ENCODE measurements at places on chromosomes 5 and 9.

- no peak for DNase-seq
Observed at GRCh38 chr5:82044010-82044409, 72.2 kb downstream of the ATG10 start.

- no peak for DNase-seq
Observed at GRCh38 chr5:173711466-173711865, 95.0 kb upstream of the BOD1 start.

- DNase-seq = no peak
Observed at GRCh38 chr5:9534881-9535517, 10.9 kb downstream of the SEMA5A start.

DNA sequence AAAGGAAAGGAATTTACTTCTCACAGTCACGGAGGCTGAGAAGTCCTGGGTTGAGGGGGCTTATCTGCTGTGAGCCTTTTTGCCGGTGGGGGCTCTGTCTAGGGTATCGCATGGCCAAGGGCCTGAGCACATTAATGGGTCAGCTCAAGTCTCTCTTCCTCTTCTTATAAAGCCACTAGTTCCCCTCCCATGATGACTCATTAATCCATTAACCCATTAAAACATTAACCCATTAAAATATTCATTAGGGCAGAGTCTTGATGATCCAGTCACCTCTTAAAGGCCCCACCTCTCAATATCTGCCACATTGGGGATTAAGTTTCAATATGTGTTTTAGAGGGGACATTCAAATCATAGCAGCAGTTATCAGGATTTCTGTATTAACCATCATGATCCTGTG is 406.3 kb downstream of the SPOCK1 start:
- DNase-seq = no peak

- no peak for DNase-seq
Observed at GRCh38 chr5:95110118-95110517, 174.8 kb downstream of the MCTP1 start.

DNA sequence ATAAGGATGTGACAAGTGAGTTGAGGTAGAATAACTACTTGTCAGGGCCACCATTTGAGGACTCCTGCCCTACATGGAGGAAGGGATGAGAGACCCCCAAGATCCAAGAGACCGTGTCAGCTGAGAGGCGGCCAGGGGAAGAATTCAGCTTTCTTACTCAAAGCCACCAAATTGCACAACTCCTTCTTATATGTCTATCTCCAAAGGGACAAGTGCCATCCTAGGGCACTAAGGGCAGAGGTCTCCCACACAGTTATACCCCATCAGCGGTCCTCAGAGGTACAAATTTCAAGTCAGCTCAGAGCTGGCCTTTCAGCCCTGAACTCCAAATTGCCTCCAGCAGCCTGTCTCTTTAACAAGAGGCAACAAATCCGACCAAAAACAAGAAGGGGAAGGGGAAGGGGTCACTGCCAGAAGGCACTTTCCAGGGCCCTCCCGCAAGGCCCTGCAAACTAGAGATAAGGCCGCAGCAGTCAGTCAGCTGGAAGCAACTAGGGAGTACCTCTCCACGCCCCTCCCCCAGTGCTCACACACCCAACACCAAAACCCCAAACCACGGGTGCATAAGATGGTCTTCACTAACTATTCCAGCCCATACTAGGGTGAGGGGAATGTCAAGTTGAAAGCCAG is 6.1 kb upstream of the STOML2 start:
- no peak for DNase-seq
